Right ventricle myocardium superior (tissue), 1 donor: ENCODE measurements at places on chromosomes 4 and X. TPM values are rescaled to one million over a fixed set of nuclear protein-coding genes. Genes with fewer than 3 reads are reported as not detected.

SH3RF1 gene
- 8.3 TPM for total RNA-seq

NDST4 gene
- not detected for total RNA-seq

TEC gene
- 1.7 TPM for total RNA-seq

TMEM271 gene
- total RNA-seq = not detected

RADX gene
- 0.97 TPM for total RNA-seq

CABS1 gene
- total RNA-seq = not detected

CXCR3 gene
- total RNA-seq = 0.22 TPM

NAAA gene
- total RNA-seq = 7.4 TPM

TMEM144 gene
- 10.4 TPM for total RNA-seq

CTAG1A gene
- not detected for total RNA-seq

AMBN gene
- total RNA-seq = not detected

PDGFRA gene
- total RNA-seq = 29.8 TPM

BANK1 gene
- total RNA-seq = 0.24 TPM

RAB40A gene
- not detected for total RNA-seq

ART3 gene
- total RNA-seq = 164 TPM

PPBP gene
- total RNA-seq = 0.32 TPM

GYG2 gene
- 1.3 TPM for total RNA-seq

C1QTNF7 gene
- total RNA-seq = 1.9 TPM

YY2 gene
- 0.35 TPM for total RNA-seq

UNC5C gene
- total RNA-seq = 2.0 TPM
